SW480 (cell line): ENCODE measurements at places on chromosomes 1 and 21.

DNA sequence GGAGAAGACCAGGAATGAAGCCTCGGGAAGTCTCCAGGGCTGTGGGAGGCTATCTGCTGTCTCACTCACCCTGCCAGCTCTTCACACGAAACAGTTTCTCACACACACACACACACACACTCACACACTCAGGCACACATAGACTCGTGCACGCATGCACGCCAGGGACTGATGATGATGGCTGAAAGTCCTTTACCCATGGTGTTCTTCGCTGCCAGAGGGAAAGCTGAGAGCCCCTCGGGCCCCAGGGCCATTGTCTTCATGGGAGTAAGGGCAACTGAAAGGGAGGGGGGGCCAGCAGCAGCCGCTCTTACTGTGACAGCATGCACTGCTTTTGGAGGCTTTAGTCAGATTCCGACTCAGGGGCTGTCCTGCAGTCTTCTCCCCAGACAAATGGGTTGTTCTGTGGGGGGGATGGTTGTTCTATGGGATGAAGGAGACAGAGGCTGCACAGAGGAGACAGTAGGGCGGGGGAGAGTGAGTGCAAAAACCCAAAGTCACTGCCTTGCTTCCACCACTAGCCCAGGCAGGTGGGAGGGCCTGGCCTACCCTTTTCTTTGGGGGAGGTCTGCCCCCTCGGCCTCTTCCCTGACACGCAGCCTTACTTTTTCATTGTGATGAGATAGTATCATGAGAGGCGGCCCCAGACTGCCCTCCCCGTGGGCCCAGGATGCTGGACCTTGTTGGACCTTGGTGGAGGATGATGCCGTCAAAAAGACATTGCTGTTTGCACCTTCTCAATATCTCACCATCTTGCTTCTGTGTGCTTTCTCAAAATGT lies 29.0 kb downstream of the STUM start:
- DNase-seq: no peak

DNA sequence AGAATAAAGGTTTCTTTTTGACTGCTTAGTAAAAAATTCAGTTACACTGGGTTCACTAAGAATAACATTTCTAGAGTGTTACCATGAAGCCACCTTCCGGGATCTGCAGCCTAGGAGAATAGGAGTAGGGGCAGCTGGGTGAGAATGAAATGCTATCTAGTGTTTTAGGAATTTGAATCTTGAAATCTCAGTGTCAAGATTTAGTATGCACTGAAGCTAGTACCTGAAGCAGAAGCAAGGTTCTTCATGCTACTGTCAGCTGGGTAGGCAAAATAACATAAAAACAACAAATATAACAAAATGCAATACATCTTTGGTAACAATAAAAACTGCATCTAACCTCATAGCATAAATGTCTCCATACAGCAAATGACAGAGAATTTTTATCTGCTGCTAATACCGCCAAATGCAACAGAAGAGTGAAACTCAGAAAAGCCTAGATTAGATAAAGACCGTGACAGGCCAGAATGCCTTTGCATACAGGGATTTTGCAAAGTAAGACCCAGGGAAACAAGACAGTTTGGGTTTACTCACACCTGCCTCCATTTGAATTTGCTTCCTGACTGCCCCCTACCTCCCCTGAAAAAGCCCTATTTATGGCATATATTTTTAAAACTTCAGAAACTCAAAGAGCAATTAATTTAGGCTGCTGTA lies 58.2 kb downstream of the GADD45A start:
- DNase-seq: no peak

DNA sequence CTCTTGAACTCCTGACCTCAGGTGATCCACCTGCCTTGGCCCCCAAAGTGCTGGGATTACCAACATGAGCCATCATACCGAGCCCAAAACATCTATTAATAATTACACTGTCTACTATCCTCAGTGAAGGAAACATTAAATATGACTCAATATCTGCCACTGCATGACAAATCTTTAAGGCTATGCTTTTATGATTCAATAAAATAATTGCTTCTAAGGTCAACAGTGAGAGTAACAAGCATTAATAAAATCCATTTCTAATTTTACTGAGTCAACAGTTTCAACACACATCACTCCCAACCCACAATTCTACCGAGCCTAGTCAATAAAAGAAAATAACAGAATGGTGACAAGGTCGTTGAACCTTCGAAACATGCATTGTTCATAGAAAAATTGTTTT lies 125.5 kb upstream of the CHRM3 start:
- no peak for DNase-seq

GRCh38 chr1:41888756-41889155 lies 30.0 kb downstream of the HIVEP3 start:
- DNase-seq: no peak

DNA sequence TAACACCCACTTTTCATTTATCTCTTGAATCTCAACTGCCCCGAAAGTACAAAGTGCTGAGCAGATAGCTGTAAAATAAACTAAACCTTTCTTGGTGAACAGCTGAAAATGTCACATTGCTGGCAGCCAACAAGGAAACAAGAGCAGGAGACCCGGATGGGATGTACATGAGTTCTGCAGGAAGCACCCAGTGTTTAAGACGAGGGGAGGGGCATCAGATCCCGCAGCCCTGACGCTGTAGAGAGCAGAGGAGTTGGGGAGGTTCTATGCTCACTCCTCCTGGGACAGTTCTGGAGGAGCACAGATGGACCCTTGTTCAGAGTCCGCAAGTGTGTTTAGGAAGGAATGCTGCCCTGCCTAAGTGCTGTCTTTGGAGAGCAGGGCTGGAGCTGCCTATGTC lies 32.0 kb upstream of the EPHA8 start:
- DNase-seq: no peak

GRCh38 chr1:53050310-53050709 lies 11.7 kb upstream of the PODN start:
- DNase-seq: no peak

DNA sequence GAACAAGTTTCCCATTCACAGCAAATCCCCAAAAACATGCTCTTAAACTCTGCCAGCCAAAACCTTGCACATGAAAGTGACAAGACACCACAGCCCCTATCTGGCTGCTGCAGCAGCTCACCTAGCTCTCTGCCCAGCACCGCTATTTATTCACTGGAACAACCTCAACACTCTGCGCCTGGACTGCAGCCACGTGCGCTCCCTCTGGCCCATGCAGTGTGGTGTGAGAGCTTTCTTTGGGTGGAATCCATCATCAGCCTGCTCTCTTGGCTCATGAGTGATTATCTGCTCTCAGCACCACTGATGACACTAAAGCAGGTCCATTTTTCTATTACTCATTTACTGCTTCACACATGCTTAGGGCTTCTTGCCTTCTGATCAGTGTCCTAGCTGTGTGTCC lies 11.4 kb downstream of the KCNJ6 start:
- DNase-seq: no peak
